ENCODE measurements at places on chromosomes 11 and 22.
A peak's percentile ranks its signal among the peaks of the same experiment; 100 is the strongest.

DNA sequence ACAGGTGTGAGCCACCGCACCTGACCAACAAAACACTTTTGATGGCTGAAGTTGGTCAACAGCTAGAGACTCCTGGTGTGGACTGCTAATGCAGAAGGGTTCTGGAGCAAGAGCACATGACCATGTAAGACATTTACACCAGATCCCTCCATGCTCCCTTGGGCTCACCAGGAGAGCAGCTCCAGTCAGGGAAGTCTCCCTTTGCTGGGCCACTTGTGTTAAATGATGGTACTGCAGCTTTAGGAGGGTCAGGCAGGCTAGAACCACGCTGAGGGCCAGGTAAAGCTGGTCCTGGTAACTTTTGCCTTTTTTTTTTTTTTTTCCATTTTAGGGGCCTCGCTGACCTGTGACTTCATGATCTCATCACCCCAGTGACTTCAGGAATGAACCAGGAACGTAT is 146.4 kb downstream of the FBXO7 start:
- DNase-seq: no peak

DNA sequence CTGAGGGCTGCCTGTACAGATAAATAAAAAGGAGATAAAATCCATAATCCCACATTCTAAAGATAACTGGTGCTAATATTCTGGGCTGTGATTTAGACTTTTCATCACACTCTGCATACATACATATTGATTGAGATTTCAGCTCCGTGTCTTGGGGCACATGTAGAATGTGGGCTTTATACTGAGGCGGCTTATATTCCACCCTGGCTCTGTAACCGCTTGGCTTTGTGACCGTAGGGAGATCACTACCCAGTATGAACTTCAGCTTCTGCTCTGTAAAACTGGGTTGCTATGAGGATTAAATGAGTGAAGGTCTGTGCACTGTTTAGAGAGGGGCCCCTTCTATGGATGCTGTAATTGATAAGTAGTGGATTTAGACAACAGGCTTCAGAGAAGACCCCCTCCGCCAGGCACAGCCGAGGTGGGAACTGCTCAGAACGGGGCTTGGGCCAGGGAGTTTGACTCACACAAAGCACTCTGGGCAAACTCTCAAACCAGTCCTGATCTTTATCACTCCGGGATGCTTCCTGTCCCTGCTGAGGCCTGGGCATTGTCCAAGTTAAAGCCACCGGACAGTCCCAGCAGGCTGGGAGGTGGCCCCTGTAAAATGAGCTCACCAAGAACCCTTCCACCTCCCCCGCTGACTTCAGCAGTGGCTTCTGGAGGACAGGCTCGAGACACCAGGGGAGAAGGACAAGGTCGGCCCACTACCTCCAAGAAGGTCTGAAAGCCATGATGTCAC is 17.2 kb downstream of the KIAA1671 start:
- no peak for DNase-seq

DNA sequence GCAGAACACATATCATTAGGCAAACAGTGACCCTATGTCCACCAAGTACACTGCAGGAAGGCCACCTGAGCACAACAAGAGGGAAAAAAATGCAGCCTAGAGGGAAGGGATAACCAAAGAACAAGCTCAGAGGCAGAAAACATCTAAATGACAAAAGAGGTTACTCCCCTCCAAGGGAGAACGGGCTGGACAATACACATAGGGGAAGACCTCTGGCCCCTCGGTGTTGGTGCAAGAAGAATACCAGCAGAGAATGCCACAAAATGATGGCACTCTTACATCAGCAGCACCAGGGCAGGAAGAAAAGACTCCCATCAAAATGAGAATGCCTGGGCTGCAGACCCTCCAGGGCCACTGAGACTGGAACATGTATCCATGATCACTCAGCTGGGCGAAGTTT is 66.6 kb upstream of the OPCML start:
- DNase-seq: no peak

- peak; percentile 42 for DNase-seq
These were observed 69.7 kb downstream of the PRSS23 start for GRCh38 chr11:86869966-86870570.

DNA sequence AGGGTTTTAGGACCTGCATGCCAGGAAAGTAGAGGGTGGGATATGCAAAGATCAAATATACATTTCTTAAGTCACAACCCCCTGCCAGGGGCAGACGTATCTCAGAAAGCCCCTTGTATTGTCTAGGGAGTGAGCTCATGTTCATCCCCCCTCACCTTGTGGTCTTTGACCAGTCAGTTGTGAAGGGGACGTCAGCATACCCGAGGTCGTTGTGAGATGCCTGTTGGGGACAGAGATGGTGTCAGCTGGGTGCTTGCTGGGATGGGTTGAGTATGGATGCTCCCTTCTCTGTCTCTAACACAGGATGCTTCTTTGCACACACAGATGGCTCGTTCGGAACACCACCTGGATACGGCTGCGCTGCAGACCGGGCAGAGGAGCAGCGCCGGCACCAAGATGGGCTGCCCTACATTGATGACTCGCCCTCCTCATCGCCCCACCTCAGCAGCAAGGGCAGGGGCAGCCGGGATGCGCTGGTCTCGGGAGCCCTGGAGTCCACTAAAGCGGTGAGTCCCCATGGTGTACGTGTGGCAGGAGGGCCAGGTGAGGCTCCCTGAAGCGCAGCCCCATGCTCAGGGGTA is 73.3 kb downstream of the BCR start:
- DNase-seq: no peak

DNA sequence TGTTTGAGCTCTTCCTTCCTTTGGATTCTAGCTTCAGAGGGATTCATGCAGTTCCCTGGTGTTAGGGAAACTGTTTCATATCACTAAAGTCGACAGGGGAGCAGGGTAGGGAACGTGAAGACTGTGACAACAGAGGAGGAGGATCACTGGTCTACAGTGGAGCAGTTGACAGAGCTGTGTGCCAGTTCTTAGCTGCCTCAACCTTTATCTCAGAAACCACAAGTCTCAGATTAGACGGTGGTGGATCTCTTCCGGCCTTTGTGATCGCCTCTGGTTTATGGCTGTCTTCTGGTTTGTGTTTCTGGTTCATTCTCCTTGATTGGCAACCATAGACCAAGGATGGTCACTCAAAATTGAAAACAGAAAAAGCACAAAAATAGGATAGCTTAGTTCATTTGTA is 538.9 kb upstream of the API5 start:
- no peak for DNase-seq

DNA sequence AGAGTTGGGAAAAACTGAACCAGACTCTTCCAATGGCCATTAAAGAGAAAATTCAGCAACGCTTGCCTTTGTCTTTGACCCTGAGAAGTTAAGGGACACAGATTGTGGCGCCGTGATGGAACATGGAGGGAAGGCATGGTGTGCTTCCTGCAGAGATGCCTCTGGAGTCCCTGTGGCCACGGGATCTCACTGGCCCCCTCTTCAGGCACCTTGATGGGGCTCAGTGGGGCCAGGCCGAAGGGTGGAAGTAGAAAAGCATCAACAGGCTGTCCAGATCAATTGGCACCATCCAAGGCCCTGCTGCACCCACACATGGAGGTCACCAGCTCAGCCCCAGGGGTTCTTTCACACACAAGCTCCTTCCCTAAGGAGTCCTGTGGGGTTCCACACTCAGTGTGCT is 42.9 kb downstream of the MORC2 start:
- DNase-seq: no peak

DNA sequence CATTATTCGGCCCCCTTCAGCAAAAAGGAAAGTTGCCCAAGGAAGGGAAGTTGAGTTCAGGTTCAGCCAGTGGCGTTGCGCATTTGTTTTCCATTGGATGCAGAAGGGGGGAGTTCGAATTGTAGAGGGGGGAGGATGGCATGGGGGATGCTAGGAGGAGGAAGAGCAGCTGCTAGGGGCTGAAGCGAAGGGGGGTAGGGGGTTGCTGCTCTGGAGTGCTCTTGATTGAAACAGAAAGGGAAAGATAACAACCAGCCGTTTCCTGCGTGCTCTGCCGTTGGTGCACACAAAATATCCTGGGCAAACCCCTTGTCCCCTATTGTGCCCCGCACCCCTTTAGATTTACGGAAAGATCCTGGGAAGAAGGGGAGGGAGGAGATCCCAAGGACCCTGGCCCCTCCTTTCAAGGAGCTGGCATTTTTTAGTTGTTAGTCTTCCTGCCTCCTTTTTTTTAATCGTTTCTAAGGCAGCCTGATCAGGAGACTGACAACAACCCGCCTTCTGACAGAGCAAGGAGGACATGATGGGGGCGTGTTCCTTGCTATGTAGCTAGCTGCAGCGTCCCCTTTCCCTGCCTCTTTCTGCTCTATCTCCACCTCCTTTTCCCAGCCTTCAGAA is 2.1 kb downstream of the KMT2A start:
- peak; percentile 68 for DNase-seq
